ENCODE measurements at places on chromosomes 2 and 18.

- DNase-seq: no peak
Measured at GRCh38 chr2:10923008-10923375, 11.3 kb downstream of the KCNF1 start.

- no peak for DNase-seq
Measured at GRCh38 chr18:60145776-60146175, 226.8 kb downstream of the MC4R start.

DNA sequence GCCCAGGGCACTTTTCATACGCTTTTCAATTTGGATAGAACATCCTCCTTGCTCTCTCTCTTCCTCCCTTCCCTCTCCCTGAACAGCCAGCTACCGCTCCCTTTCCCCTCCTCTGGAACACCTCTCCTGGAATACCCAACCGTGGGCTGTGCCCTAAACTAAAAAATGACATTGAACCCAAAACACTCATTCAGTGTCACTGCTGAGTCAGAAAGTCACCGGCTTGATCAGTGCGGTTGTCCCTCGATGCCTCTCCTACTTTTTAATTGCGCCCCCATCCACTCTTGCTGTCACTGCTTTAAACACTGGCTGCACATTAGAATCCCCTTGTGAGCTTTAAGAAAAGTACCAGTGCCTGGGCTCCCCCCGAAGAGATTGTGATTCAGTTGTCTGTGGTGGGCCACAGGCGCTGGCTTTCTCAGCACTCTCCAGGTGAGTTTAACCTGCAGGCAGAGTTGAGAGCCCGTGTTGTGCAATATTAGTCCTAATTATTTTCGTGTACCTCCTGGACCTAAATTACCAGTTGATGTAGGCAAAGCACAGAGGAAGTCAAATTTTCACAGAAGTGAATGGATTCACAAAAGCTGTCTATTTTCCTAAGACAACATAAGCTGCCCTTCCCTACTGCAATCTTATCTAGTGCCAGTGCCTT is 302.0 kb downstream of the PRKCE start:
- no peak for DNase-seq

GRCh38 chr2:6879011-6879410 is 1.4 kb downstream of the RSAD2 start:
- no peak for DNase-seq

GRCh38 chr2:56713978-56714377 is 530.2 kb downstream of the CCDC85A start:
- no peak for DNase-seq

DNA sequence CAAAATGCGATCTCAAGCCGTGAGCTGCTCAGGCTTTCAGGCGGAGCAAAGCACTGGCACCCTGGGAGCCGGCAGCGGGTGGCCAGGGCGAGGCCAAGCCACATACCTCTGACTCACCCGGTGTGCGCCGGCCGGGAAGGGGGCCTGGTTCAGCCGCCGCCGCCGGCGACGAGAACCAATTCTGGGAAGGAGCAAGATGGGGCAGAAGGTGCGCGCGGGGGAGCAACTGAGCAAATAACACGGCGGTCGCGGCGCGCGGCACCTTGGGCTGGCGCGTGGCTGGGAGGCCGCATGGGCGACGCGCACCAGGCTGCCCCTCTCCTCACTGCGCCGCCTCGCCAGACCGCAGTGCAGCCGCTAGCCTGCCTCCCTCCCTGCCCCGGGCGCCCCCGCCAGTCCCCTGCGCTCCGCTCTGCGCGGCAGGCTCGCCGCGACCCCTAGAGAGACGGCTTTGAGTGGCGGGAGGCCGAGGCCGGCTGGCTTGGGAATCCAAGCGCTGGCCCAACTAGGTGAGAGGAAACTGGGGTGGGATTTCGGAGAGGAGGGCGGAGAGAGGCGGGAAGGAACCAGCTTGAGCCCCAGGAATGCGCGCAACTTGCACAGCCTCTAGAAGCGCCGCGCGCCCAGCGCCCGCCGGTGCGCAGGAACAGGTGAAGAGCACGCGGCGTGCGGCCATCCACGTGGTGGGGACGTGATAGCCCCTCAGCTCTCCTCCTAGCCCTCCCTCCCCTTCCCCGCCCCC is 3.2 kb downstream of the NRP2 start:
- no peak for DNase-seq

GRCh38 chr2:125979886-125980285 is 676.1 kb upstream of the GYPC start:
- no peak for DNase-seq

- DNase-seq: no peak
Measured at GRCh38 chr2:187310701-187311100, 137.4 kb downstream of the CALCRL start.

GRCh38 chr2:38505779-38506178 is 96.9 kb downstream of the HNRNPLL start:
- DNase-seq: no peak

GRCh38 chr2:134261398-134262131 is 7.7 kb downstream of the MGAT5 start:
- DNase-seq: no peak

GRCh38 chr18:56445422-56445821 is 193.0 kb downstream of the TXNL1 start:
- no peak for DNase-seq

GRCh38 chr2:8600456-8600855 is 81.4 kb upstream of the ID2 start:
- no peak for DNase-seq

- no peak for DNase-seq
Measured at GRCh38 chr2:105509269-105510086, 110.6 kb upstream of the FHL2 start.

DNA sequence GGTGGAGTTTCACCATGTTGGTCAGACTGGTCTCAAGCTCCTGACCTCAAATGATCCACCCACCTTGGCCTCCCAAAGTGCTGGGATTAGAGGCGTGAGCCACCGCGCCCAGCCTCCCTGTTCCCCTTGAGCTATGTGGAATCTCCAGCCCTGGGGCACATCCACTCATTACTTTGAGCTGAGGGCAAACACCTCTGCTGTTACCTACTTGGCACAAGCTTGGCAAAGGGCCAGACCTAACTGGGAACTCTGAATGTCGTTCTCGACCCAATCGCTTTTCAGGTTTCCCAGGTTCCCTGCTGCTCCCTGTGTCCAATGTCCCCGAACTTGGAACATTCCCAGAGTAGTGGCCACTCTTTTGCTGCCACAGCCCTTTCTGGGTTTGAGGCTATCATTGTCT is 40.6 kb downstream of the CHST10 start:
- DNase-seq: no peak

DNA sequence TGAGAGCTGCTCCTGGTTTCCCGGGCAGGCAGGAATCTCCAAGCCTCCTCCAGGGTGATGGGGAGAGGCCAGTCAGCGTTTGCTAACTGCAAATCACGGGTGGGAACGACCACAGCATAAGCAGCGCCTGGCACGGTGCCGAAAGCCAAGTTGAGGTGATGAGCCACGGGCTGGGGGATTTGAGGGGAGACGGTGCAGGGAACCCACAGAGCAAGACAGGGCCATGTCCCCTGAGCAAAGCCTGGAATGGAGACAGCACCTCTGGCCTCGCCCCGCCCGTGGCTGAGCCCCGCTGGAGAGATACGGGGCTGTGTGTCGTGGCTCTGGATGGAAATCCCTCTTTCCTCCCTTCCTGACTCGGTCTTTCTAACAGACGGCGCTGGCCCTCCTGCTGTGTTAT is 31.5 kb upstream of the TMEM18 start:
- no peak for DNase-seq

- DNase-seq: no peak
Measured at GRCh38 chr2:190376591-190377245, 31.4 kb upstream of the MFSD6 start.

DNA sequence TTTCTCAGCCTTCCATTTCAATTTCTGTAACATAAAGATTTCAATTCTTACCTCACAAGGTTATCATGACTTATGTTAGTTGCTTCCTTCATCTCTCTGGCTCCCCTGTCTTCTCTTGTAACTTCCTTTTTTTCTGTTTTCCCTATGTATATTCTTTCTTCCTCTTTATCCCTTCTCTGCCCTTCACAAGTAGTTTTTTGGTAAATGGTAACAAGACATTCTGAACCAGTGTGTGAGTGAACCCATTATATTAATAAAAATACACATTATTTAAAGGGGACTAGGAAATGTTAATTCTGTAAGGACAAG is 8.4 kb downstream of the ACSL3 start:
- DNase-seq: no peak

DNA sequence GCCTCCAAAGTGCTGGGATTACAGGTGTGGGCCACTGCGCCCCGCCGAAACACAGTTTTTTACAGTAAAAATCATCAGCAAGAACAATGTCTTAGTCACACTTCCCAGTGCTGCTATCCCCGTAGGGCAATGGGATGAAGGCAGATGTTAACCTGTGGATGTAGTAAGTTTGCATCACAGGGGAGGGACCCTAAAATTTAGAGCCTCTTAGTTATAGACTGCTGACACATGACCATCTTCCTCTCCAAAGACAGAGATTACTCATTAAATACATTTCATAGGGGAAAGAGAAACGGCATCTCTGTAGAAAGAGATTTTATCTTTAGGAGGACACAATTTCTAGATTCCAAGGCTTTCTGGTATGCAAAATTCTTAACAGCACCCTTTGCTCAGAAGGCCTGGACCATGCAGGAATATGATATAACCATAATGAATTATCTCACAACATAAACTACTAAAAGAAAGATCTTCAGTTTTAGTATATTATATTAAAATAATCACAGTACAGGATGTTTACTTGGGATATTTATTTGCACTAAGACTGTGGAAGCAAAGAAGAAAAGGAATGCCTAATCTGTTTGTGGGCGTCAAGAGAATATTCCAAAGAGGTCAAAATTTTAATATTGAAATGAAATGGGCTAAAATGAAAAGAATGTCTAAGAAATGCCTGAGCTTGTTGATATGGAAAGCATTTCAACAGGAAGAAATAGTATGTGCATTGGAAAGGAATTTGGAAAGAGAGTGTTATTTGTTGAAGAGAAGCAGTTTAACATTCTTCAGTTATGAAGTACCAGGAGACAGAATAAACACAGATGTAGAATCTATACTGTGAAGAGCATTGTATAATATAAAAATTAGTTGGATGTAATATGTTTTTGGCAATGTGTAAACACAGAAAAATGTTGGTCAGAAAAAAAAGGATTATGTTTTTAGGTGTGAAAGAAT is 1228.3 kb upstream of the CHAC2 start:
- no peak for DNase-seq

GRCh38 chr2:123085484-123085883 is 939.6 kb upstream of the CNTNAP5 start:
- DNase-seq: no peak

DNA sequence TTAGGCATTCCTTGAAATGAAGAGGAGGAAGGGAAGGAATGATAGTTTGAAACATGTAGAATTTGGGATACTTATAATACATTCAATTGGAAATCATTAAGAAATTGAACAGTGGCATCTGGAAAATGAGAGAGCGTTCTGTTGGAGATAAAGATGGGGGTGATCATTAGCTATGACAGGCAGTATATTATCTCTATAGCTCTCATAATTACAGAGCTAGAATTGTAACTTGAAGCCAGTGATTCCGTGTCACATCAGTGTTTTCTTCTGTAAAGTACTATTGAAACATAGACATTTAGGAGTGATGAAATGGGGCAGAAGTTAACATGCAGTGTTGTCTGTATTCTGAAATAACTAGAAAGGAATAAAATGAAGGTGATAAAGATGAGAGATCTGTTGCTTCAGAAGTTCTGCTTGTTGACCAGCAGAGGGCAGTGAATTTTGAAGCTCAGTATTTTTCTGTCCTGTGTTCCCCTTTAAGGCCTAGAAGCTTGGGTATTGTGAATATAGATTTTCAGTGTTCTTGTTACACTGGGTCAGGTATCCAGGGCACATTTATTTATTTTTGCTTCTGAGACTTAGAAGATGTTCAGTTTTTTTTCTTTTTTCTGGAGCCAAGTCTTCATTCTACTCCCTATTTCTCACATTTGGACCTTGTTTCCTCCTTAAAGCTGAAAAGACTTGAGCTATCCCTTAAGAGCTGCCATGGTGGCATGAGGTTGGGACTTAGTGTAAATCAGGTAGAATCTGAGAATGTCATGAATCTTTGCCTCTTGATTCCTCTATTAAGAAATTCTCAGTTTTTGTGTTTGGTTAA is 157.4 kb downstream of the TAF4B start:
- no peak for DNase-seq

GRCh38 chr2:53442783-53443182 is 324.8 kb upstream of the CHAC2 start:
- DNase-seq: no peak

DNA sequence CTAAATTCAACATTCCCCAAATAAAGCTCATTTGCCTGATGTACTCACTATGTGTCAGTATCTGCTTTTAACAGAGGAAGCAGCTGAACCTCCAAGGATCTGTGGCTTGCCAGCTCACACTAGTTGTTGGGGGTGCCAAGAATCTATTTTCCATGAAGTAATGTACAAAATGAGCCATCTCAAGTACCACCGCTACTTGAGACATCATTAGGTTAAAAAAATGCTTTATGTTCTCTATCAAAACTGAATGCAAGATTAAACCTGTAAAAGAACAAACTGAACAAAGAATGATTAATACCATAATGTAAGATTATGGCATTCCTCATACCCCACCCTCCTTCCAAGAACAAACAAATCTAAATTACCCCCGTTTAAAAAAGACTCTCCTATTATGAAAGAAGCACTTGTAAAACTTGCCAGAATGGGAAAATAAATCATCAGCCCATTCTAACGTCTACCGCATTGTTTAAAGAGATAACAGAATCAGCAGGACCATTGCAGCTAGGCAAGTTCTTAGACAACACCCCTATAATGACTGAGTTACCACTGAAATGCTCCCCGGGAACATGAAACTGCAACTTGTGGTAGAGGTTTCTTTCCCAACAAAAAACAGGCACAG is 471.6 kb downstream of the DLGAP1 start:
- DNase-seq: no peak

DNA sequence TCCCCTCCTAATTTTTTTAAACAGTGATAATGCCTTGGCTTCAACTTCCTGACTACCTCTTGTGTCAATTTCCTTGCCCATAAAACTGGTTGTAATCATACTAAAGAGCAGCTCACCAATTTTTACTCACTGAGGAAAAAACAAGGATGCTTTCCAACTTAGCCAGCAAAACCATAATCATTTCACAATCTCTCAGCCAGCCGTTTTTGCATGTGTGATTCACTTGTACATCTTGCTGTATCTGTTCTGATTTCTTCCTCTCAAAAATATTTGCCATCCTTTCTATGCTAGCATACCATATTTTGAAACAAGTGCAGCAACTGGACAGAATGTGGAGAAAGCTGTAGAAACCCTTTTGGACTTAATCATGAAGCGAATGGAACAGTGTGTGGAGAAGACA is 60.7 kb downstream of the RAB27B start:
- no peak for DNase-seq

DNA sequence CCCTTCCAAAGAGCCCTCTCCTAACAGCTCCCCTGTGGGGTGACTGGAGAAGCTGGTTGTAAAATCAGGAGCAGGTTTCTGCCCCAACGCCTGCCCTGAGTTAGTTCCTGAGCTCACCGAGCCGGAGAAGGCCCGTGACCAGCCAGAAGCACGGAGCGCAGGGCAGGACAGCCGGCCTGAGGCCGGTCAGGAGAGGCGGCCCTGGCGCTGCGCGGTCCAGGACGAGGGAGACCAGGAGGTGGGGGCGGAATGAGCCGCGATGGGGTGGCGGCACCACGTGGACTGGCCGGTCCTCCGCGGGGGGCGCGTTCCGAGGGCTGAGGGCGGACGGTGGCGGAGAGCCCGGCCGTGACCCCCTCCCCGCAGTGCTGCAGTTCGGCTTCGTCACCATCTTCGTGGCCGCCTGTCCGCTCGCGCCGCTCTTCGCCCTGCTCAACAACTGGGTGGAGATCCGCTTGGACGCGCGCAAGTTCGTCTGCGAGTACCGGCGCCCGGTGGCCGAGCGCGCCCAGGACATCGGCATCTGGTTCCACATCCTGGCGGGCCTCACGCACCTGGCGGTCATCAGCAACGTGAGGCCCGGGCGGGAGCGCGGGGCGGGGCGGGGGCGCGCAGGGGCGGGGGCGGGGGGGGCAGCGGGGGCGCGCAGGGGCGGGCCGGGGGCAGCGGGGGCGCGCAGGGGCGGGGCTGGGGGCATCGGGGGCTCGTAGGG is 29.0 kb downstream of the ANO7 start:
- peak; percentile 28 for DNase-seq

Measured in central memory CD4-positive, alpha-beta T cell (primary cell).